ENCODE measurements at places on chromosomes 3 and 15.

GRCh38 chr3:36211652-36211999, 168.7 kb upstream of the STAC start:
- no peak for DNase-seq

- no peak for DNase-seq
Observed at GRCh38 chr3:57077630-57078343, 17.3 kb downstream of the SPATA12 start.

- no peak for DNase-seq
Observed at GRCh38 chr3:10546181-10546624, 40.8 kb upstream of the ATP2B2 start.

DNA sequence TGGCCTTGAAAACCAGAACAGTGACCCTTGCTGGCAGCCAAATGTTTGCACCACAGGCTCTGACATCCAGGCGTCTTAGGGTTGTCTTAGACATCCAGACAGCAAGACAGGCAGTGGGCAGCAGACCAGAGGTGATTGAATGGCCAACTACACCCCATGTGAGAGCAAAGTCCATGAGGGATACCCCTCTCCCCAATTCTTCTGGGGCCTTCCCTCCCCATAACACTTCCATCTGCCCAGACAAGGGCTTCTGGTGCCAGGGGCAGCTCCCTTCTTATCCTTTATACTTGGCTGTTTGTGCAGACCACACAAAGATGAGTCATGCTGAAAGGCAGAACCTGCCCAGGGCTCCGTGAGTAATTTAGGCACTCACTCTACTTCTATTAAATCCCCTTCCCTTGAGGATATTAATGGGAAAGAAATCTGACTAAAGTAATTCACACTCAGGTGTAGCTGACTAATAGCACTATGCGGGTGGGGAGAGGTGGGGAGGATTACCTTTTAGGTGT, 257.9 kb downstream of the UACA start:
- peak; percentile 75 for DNase-seq

- DNase-seq: no peak
Observed at GRCh38 chr15:89775815-89776214, 317 bp upstream of the MESP2 start.

DNA sequence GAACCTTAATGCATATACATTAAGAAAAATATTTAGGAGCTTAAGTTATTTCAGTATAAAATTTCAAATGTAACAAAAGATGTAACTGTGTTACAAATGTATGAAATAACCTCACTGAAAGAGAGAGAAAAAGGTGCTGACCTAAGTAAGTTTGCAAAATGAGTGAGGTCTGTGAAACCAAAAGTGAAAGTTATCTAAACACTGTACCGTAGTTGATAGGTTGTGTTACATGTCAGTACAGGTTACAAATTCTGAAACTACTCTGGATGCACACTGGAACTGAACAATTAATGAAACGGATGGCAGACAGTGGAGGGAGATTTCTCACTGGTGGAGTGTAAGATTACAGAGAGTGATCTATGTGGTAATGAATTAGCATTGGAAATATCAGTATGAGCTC, 420.7 kb downstream of the ZNF385D start:
- DNase-seq: no peak

- DNase-seq: no peak
Observed at GRCh38 chr3:56406826-56407515, 61.3 kb downstream of the ERC2 start.

- no peak for DNase-seq
Observed at GRCh38 chr15:60070838-60071493, 66.9 kb downstream of the FOXB1 start.

DNA sequence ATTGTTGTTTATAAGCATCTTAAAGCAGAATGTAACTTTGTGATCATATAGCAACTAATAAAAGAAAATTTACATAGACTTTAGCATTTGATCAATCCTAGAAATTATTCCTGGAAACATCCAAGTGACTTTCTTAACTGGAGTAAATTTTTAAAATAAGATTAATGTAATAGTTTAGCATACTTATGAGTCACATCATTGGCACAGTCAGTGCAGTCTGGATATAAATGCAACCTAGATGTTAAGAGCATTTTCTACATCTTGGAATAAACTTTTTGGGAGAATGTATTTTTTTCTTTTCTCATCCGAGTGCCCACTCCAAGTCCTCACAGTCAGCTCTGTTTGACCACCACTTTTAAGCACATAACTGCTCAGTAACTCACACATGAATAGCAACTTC, 324.6 kb upstream of the PLSCR5 start:
- DNase-seq: no peak

DNA sequence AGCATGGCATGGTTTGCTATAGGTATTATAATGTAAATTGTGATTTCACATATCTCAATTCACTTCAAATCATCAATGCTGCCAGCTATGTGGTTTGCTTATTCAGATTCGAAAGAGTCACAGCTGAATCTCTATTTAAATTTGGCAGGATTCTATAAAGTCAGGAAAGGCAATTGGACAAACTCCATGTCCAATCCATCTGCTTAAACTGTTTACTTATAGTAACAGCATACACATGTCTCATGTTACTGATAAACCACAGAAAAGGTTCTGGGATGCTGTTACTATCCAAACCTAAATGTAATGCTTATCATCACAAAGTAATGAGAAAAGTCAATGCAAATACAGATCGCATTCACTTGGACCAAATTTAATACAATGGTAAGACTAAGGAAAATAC, 229.7 kb downstream of the ISL2 start:
- DNase-seq: no peak

DNA sequence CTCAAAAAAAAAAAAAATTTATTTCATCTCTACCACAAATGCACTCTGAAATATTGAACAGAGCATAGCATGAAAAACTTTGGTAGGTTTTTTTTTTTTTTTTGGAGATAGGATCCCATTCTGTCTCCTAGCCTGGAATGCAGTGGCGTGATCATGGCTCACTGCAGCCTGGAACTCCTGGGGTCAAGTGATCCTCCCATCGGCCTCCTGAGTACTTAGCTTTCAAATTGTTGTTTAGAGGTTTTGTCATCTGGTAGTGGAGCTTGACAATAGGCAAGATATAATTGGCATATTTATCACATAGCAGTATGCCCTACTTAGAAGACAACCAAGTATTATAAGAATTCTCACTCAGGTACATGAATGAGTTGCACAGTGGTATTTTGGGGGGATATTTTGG, 234.2 kb upstream of the ST8SIA2 start:
- no peak for DNase-seq

- no peak for DNase-seq
Observed at GRCh38 chr3:83765956-83766355, 1192.8 kb upstream of the CADM2 start.

DNA sequence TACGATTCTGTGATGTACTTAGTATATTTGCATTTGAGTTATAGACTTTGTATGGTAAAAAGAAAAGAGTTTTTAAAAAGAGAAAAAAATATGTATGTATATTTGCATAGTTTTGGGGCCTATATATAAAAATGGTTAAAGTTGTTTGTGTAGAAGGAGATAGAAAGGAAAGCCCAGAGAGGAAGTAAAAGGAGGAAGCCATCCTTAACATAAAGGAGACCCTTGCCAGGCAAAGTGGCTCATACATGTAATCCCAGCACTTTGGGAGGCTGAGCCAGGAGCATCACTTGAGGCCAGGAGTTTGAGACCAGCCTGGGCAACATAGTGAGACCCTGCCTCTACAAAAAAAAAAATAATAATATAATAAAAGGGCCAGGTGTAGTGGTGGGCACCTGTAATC, 8.4 kb downstream of the SNAP23 start:
- no peak for DNase-seq

GRCh38 chr3:51141573-51141972, 243.5 kb upstream of the MANF start:
- DNase-seq: no peak

DNA sequence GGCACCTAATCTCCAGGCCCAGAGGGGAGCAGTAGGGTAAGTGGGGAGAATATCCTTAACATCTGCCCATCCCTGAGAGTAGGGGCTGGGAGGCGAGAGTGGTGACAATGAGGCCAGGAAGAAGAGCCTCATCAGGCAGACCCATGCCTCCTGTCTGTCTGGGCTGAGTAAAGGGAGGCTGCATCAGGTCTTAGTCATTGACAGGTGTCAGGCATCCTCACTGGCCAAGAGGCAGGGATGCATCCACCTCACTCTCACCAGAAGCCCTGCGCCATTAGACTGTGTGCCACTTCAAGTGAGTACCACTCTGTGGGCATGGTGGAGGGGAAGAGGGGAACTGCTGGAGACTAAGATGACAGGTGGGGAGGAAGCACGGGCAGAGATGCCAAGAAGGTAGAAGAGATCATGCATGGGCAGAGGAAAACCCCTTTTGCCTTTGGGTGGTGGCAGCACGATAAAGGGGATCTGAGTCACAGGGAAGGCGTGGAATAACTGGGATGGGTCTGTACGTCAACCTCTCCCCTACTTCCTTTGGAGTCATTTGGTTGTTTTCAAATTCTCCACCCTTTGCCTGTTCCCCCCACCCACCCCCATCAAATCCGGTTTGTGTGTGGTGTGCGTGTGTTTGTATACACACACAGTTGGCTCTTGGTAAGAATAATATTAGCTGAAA, 14.1 kb downstream of the ANAPC13 start:
- DNase-seq: no peak

GRCh38 chr3:160384639-160385318, 14.2 kb downstream of the IFT80 start:
- DNase-seq: no peak

DNA sequence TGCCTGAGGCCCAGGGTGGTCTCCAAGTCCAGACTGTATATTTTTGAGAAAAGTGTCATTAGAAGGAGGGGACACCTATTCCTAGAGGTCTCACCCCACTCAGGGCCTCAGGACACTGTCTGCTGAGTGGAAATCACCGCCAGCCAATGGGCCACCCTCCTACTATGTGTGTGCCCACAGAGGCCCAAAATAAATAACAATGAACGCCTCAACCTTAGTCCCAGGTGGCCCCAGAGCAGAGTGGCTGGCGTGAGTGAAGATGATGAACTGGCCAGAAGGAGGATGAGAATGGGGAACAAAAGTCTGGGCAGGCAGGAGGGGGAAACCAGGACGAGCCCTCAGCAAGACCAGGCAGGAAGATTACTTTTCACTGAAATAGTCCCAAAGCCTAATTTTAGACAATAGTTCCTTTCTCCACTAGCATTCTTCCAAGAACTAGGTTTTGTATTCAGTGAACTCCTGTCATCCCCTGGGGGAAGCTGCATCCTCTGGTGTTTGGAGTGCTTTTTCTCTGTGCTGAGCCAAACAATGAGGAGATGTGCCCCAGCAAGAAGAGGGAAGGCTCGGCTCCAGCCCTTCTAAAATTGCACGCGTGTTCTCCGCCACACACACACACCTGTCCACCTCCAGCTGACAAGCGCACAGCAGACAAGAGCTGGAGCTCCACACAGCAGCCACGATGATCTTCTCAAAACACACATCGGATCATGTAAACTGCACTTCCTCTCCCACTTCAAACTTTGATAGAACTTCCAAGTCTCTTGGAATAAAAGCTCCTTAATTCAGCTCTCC, 72.2 kb downstream of the ADCY5 start:
- no peak for DNase-seq

GRCh38 chr3:46642971-46643370, 30.6 kb downstream of the FAM240A start:
- DNase-seq: no peak

DNA sequence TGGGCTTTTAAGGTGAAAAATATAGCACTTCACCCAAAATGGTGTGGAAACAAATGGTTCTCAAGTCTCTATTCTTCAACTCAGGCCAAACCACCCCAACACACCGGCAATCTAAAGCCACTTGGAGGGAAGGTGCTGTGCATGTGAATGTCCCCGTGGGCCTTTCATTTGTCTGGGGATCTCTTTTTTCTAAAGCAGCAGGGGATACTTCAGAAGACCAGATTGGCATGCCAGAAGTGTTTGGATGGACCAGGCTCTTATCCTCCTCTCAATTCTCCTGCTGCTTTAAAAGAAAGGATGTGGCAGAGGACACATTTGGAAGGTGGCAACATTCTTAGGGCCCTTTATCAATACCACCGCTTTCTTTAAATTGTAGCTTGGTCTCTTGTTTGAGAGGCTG, 193.1 kb downstream of the MEIS2 start:
- no peak for DNase-seq

DNA sequence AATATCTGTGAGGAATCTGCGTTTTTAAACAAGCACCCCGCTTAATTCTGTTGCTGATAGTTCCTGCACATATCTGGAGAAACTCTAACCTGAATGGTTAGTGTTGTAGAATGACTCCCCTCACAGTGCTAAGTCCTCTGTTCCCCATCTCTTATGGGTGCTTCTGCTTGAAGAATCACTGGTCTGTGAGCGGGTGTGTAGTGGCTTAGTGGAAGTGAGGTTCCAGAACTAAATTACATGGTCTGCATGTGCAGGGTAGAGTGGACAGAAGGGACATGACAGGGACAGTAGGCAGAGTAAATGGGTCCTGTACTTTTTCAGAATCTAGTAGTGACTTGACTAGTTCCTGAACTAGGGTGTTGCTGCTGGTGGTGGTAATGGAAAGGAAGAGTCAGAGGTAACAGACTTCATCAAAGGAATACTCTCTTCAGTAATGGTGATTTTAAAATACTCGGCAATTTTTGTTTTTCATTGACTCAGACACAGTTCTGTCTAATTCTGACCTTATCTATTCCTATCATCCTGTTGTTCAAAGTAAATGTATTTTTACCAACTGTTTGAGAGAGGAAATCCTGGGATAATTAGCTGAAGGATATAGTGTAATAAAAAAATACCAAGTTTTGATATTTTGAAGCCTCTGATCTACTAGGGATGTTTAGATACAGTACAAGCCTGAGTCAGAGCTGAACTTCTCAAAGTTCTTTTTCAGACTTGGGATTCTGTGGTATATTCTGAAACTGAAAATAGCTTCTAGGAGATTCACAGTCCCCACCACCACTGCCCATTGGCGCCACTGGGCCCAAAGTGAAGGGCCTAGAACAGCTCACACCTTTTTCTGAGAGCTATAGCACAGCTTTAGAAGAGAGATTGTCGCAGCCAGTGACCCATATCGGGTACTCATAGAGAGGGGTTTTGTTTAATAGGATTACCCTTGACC, 55.5 kb downstream of the FNDC3B start:
- peak; percentile 64 for DNase-seq

GRCh38 chr3:194421-194820, 2.1 kb upstream of the CHL1 start:
- DNase-seq: no peak

DNA sequence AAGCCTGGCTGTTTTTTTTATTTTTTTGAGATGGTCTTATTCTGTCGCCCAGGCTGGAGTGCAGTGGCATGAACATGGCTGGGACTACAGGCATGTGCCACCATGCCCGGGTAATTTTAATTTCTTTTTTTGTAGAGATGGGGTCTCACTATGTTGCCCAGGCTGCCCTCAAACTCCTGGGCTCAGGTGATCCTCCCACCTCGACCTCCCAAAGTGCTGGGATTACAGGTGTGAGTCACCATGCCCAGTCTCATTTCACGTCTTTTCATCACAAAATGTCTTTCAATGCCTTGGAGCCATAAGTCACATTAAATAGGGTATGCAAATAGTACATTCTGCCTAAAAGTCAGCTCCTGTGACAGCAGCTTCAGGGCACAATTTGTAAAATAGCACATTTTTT, 52.8 kb downstream of the SOX2 start:
- no peak for DNase-seq

Measured in suppressor macrophage treated with lipopolysaccharide for 4 hours (primary cell).